ENCODE measurements at places on chromosomes 3 and 15. TPM values are rescaled to one million over a fixed set of nuclear protein-coding genes. Genes with fewer than 3 reads are reported as not detected.

The EFCAB12 gene
- total RNA-seq: 0.03 TPM

The CCR4 gene
- under 0.01 TPM for total RNA-seq

The PLA2G4E gene
- total RNA-seq: not detected

The ARMC8 gene
- 48.5 TPM for total RNA-seq

Data from smooth muscle cell of the pulmonary artery (primary cell).